ENCODE measurements at places on chromosomes 13 and 19. TPM values are rescaled to one million over a fixed set of nuclear protein-coding genes. Genes with fewer than 3 reads are reported as not detected.

Gene ZNF208
- 32.4 TPM for total RNA-seq

Gene IL4I1
- total RNA-seq = 1.9 TPM

Gene SIGLEC7
- total RNA-seq = 2.4 TPM

Gene TINCR
- total RNA-seq = 5.8 TPM

Gene MYO1F
- total RNA-seq = 20.6 TPM

All from ureter (tissue), 1 donor.